SK-N-MC (cell line): ENCODE measurements at places on chromosomes 5 and 9.

DNA sequence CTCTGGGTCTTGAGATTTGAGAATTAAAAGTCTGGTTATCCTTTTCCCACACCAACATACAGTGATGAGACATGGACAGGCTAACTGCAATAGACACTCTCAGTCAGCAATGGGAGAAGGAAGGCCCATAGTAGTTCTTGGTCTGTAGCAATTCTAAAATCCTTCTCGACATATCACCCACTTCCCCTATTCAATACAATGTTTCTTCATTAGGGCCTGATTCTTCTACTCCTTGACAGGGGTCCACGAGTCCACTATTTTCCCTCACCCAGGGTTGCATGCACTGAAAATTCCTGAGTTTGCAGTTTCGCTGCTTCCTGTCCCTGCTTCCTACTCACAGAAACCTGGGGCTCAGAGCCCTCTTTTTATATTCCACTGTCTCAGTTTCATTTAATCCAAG is 402.8 kb downstream of the MAT2B start:
- no peak for DNase-seq

DNA sequence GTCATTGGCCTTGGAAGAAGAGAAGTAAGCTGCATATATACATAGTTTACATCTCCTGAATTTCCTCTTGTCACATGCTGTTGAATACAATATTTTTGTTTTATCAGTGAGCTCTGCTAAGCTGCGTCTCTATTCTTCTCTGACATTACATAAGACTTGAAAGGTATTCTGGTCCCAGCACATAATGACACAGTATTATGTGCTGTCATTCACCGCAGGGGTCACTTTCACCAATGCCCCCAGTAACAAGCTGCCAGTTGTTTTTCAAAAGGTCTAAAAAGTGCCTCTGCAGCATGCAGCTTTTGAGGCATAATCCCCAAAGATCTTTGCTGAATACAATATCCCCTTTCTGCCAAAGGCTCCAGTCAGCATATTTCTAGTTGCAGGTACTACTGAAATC is 349.0 kb upstream of the FAM174A start:
- DNase-seq: no peak

- no peak for DNase-seq
Observed at GRCh38 chr5:106874531-106874930, 796.2 kb downstream of the EFNA5 start.

GRCh38 chr5:173114536-173114935 is 29.8 kb upstream of the BNIP1 start:
- no peak for DNase-seq
